ENCODE measurements at places on chromosomes 2 and 18. TPM values are rescaled to one million over a fixed set of nuclear protein-coding genes. Genes with fewer than 3 reads are reported as not detected.

- no peaks in the 10 kb centered on the region for H3K4me1 ChIP-seq
- no peak overlapping the region for H3K4me3 ChIP-seq
- H3K27ac ChIP-seq: no peak overlapping the region
- DNase-seq: no peak
These were observed 15.8 kb downstream of the INPP5D start for GRCh38 chr2:233075966-233076339.

Gene GPR17
- 0.03 TPM for polyA plus RNA-seq

GRCh38 chr2:120555092-120555491, 180.6 kb upstream of the GLI2 start:
- H3K36me3 ChIP-seq: no peaks in the 10 kb centered on the region
- no peak overlapping the region for H3K27ac ChIP-seq
- H3K27me3 ChIP-seq: peaks cover 6% of the 10 kb centered on the region
- H3K4me3 ChIP-seq: no peak overlapping the region
- no peak for DNase-seq
- no peaks in the 10 kb centered on the region for H3K4me1 ChIP-seq

Gene PDE6D
- polyA plus RNA-seq: 33.9 TPM

Gene TRIP12
- polyA plus RNA-seq: 47.5 TPM

- peak; percentile 63 for DNase-seq
- H3K4me3 ChIP-seq: no peak overlapping the region
- H3K27ac ChIP-seq: no peak overlapping the region
- peaks cover 53% of the 10 kb centered on the region for H3K27me3 ChIP-seq
- H3K4me1 ChIP-seq: no peaks in the 10 kb centered on the region
- no peaks in the 10 kb centered on the region for H3K36me3 ChIP-seq
These were observed 39.0 kb upstream of the MAL start for GRCh38 chr2:94986392-94986963.

GRCh38 chr2:232925153-232925820, 55.2 kb downstream of the SNORC start:
- DNase-seq: no peak
- no peaks in the 10 kb centered on the region for H3K4me1 ChIP-seq
- peaks cover 33% of the 10 kb centered on the region for H3K27me3 ChIP-seq
- H3K4me3 ChIP-seq: no peak overlapping the region
- H3K27ac ChIP-seq: no peak overlapping the region
- no peaks in the 10 kb centered on the region for H3K36me3 ChIP-seq

Gene FKBP1B
- polyA plus RNA-seq: 69.7 TPM

GRCh38 chr18:77632758-77633157, 383.1 kb downstream of the GALR1 start:
- no peaks in the 10 kb centered on the region for H3K4me1 ChIP-seq
- no peaks in the 10 kb centered on the region for H3K36me3 ChIP-seq
- H3K4me3 ChIP-seq: no peak overlapping the region
- DNase-seq: no peak
- no peaks in the 10 kb centered on the region for H3K27me3 ChIP-seq

Gene BOK
- 1.9 TPM for polyA plus RNA-seq

Gene KCNS3
- 0.05 TPM for polyA plus RNA-seq

DNA sequence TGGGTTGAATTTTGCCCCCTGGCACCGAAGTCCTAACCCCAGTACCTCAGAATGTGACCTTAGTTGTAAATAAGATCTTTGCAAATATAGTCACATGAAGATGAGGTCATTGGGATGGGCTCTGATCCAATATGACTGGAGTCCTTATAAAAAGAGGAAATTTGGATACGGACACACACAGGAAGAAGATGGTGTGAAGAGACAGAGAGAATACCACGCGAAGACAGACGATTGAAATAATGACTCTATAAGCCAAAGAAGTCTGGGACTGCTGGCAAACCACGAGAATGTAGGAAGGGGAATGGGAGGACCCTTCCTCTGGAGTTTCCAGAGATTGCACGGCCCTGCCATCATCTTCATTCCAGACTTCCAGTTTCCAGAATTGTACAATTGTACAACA, 98.6 kb downstream of the CPO start:
- H3K36me3 ChIP-seq: no peaks in the 10 kb centered on the region
- no peaks in the 10 kb centered on the region for H3K27me3 ChIP-seq

GRCh38 chr2:27275211-27276150, at the start of gene DNAJC5G:
Gene DNAJC5G (plus strand): TSS chr2:27275433. CDS start chr2:27276729, 1,296 bp downstream.
- DNase-seq: no peak
- no peaks in the 10 kb centered on the region for H3K36me3 ChIP-seq
- no peak within 1 kb of the TSS for H3K27ac ChIP-seq
- no peaks in the 10 kb centered on the region for H3K4me1 ChIP-seq
- H3K27me3 ChIP-seq: peaks cover 15% of the 10 kb centered on the region

DNA sequence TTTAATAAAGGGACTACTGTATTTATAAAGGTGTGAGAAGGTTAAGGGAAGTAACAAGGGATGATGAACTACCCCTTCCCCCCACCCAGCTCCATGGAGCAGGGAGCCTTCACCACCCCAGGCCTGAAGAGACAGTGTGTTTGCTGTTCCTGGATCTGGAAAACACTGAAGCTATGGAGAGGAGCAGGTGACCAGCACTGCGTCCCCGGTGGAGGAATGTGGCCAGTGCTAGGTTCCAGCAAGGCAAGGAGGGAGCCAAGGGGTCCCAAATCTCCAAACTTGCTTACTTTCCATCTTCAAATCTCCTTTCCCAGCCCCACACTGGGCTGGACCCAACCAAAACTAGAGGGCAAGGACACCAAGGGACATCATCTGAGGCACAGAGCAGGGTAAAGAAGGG, 128.7 kb upstream of the CD302 start:
- no peak overlapping the region for H3K27ac ChIP-seq
- DNase-seq: no peak
- H3K4me3 ChIP-seq: no peak overlapping the region

- H3K27ac ChIP-seq: no peak overlapping the region
- H3K27me3 ChIP-seq: no peaks in the 10 kb centered on the region
- no peak overlapping the region for H3K4me3 ChIP-seq
- no peak for DNase-seq
- no peaks in the 10 kb centered on the region for H3K4me1 ChIP-seq
These were observed 110.2 kb upstream of the ACKR3 start for GRCh38 chr2:236459393-236459792.

- no peaks in the 10 kb centered on the region for H3K27me3 ChIP-seq
- peak overlapping the region; percentile 86 for H3K27ac ChIP-seq
- H3K4me3 ChIP-seq: no peak overlapping the region
These were observed 239.4 kb upstream of the TANK start for GRCh38 chr2:160920791-160921303.

Gene FEV
- polyA plus RNA-seq: 1.2 TPM

DNA sequence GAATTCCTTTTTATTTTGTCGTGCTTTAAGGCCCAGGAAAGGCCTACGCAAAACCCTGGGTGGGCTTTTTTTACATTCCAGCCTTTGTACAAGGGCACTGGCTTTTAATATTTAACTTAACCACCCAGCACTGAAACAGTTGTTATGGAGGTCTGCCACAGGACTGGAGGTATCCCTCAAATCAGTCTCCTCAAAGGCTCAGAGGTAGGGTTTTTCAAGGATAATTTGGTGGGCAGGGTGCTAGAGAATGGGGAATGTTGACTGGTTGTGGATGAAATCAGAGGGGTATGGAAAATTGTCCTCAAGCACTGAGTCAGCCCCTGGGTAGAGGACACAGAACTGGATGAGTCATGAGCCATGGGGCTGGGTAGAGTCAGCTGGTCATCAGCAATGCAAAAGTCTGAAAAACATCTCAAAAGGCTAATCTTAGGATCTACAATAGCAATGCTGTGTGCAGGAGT, 443.1 kb downstream of the THSD7B start:
- no peaks in the 10 kb centered on the region for H3K4me1 ChIP-seq
- H3K4me3 ChIP-seq: no peak overlapping the region
- DNase-seq: no peak
- peak overlapping the region; percentile 60 for H3K27ac ChIP-seq

DNA sequence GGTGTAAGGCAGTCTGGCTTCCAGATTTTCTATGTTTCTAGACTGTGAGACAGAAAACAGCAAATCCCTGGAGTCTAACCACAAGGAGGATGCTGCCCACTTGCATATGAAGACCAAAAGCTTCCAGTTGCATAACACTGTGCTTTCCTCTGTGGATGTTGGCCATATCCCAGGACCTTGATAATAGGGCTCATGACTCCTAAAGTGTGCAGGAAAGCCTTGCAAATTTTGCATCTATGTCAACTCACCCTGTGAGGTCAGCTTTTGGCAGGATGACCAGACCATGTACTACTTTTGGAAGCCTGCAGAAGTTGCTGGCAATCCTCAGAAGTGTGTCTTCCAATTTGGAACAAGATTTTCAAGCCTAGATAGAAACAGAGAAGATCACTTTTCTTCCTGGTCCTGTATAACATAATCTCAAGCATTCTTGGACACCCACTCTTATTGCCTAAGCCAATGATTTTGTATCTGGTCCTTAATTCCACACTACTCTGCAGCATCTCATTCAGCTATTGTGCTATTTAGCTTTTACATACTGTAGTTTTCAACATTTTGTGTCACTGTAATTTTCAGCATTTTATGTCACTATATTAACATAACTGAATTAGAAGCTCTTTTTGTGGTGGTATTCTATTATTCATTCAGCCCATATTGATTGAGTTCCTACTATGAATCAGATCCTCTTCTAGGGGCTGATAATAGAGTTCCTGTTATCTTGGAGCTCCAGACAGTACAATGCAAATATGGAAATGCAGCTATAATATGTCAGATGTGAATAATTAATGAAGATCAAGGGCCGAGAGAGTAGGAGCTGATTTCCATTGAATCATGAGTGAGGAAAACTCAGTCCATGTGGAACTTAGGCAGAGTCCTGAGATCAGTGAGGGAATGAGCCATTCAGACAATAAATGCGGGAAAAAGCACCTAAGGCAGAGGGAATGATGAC, 85.3 kb upstream of the RAB27B start:
- H3K27ac ChIP-seq: peak overlapping the region; percentile 52
- H3K4me3 ChIP-seq: no peak overlapping the region
- no peaks in the 10 kb centered on the region for H3K27me3 ChIP-seq
- no peaks in the 10 kb centered on the region for H3K36me3 ChIP-seq
- H3K4me1 ChIP-seq: no peaks in the 10 kb centered on the region

DNA sequence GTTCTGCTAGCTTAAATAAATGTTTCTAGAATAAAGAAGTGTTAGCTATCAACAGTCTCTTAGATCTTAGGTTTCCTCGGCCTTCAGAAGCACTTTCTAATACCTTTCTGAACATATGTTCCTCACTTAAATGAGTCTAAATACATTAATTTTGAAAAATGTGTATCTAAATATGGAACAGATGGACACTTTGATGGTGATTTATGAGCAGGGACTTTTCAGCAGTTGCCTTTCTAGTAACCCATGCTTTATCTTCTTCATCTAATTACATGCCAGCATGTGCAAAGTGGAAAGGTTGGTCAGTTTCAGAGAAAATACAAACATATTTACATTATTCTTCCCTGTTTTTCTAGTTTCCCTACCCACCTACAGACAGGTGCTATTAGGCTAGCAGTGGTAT, 797.0 kb upstream of the CHAC2 start:
- H3K27ac ChIP-seq: no peak overlapping the region
- no peaks in the 10 kb centered on the region for H3K36me3 ChIP-seq
- H3K27me3 ChIP-seq: no peaks in the 10 kb centered on the region
- no peak for DNase-seq
- no peaks in the 10 kb centered on the region for H3K4me1 ChIP-seq

Gene BIN1
- 40.3 TPM for polyA plus RNA-seq

Gene AQP12B
- polyA plus RNA-seq: not detected

Gene AMER3
- polyA plus RNA-seq: 0.03 TPM

DNA sequence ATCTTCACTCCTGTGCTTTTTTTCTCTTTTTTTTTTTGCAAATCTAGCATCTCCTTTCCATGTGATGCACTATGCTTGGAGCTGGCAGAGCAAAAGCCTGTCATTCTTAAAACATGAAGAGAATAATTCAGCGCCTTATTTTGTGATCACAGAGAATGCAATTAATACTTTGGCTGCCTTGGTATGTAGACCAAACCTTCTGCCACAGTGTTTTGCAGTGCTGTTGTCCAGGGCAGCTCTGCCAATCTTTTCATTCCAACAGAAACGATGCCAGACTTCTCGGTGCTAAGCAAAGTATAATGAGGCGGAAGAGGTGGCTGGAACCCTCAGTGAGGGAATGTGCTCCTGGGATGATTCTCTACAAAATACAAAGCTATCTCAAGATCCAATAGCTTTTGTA, 25.6 kb downstream of the BCL2 start:
- peaks cover 6% of the 10 kb centered on the region for H3K4me1 ChIP-seq
- no peaks in the 10 kb centered on the region for H3K27me3 ChIP-seq
- no peak overlapping the region for H3K27ac ChIP-seq
- H3K4me3 ChIP-seq: no peak overlapping the region

DNA sequence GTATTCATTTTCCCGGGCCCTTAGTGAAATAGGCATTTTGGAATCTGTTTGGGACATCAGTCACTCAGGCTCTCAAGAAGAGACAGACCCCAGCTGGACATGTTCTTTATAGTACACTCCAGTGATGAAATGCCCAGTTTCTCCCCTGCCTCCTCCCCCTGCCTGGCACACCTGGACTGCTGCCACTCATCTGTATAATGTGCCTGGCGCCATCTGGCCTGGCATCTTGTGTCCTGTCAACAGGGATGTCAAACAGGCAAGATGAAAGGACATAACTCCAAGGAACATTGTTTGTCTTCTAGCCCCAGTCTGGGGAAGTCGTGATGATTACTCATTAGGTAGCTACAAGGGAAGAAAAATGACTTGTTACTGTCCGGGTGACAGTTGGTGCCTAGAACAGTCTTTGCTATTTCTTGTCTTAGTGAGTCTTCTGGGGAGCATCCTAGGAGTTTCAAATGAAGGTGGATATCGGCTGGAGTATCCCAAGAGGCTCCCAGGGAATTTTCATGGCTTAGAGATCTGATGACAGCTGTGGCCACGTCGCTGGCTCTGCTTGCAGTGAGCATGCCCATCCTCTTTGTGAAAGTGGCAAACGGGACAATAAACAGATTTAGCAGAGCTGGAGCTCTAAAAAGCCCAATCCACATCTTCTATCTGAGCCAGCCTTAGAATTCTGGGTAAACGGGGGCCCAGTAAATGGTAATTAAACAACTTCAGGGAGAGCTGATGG, 153.6 kb downstream of the ALK start:
- no peak for DNase-seq
- H3K4me1 ChIP-seq: no peaks in the 10 kb centered on the region
- H3K36me3 ChIP-seq: no peaks in the 10 kb centered on the region
- H3K27me3 ChIP-seq: no peaks in the 10 kb centered on the region
- H3K4me3 ChIP-seq: no peak overlapping the region

GRCh38 chr2:192090911-192091310, 103.8 kb downstream of the TMEFF2 start:
- DNase-seq: no peak
- H3K27me3 ChIP-seq: no peaks in the 10 kb centered on the region
